ENCODE measurements at places on chromosomes 3 and 15.

DNA sequence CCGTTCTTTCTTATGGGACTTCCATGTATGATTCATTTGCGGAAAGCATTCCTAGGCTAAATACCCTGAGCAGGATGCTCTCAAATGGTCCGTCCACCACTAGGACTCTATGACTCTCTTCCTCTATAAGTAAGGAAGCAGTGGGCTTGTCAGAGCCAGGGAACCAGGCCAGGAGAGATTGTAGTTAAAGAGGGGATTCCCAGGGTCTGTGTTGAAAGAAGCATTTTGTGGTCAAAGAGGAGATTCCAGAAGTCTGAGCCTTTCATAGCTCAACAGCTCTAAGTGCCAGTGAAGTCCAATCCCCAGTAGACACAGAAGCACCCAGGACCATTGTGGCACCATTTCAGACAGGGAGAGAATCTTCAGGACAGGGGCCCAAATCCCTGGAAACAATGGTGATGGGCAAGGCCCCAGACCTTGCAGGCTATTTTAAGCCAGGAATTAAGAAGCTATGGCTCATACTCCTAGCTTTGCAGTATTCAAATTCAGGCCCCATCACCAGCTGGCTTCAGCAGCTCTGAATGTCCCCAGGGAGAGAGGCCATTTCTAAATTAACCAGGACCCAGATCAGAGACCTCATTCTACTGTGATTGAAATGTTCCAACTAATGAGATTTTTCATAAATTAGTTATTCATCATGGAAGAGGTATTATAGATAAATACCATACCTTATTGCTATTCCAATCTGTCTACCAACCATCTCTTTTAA is 81.7 kb downstream of the CD47 start:
- no peak for DNase-seq

DNA sequence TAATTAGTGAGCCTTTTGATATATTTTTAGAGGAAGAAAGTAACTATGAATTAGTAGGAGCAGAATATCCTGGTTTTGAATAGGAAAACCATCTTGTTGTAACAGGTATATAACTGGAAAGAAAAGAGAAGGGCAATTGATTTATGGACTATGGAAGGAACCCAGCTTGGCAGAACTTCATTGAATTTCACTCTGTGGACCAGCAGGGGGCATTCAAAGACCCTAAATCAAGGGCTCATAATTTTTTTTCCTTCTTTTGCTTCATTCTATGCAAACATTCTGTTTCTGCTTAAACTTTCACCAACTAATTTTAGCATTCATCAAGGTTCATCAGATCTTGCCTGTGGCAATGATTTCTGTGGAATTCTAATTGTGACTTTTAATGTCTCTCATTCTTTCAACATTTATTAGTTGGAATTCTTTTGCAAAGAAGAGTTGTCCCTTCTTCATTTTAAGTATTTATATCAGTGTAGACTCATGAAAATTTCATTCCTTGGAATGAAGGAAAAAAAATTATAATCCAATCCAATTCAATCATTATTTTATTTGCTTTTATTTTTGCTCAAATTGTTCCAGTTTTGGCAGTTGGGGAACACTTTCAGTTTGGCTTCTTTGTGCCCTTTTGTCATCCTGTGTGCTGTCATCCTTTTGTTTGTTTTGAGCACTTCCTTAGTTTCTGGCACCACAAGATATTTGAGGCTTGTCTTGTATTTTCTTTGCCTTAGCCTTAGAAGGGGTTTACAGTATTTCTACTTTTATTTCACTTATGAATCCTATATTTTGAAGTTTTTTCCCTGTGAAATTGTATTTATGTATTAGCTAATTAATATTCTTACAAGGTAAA is 30.4 kb downstream of the NXPE3 start:
- DNase-seq = peak; percentile 28

DNA sequence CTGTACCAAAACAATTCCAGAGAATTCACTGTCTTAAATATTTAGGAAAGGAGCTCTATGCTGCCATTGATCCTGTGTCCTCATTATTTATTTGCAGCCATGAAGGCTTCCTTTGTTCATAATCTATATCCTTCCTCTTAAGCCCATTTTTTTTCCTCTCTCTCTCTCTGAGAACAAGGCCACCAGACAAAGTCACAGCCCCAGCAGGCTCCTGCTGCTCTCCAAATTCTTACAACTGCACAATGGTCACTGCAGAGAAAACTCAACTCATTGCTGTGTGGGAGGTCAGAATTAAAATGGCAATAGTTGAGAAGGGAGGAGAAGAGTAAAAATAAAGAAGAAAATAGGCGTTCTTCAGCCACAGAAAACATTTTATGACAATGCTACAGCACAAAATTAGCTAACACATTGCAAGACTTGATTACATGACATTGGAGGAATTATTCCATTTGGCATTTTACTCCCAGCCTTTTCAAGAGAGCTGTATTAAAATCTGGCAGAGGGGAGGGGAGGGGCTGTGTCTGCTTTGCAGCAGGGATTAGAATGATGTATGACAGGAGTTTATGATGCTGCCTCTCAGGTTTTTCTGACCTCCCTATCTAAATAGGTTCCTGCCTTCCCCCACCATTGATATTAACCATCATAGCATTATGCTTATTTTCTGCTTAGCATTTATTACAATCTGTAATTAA is 399.7 kb upstream of the THBS1 start:
- no peak for DNase-seq

DNA sequence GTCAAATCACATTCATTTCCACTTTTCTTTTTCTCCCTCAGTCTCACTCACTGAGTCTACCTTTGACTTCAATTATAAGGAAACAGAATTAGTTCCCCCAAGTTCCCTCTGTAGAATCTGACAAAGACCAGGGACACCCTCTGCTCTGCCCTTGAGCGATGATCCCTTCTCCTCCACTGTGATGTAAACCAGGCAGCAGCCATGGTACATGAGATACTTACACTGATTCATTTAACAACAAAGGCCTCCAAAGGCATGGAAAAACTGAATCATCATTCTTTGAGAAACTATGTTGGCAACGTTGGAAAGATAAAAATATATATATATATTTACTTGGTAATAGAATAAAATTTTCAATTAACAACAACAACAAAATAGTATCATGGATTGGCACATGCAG is 84.1 kb downstream of the P3H2 start:
- no peak for DNase-seq

GRCh38 chr3:107307205-107307604 is 70.0 kb upstream of the CCDC54 start:
- DNase-seq = no peak

DNA sequence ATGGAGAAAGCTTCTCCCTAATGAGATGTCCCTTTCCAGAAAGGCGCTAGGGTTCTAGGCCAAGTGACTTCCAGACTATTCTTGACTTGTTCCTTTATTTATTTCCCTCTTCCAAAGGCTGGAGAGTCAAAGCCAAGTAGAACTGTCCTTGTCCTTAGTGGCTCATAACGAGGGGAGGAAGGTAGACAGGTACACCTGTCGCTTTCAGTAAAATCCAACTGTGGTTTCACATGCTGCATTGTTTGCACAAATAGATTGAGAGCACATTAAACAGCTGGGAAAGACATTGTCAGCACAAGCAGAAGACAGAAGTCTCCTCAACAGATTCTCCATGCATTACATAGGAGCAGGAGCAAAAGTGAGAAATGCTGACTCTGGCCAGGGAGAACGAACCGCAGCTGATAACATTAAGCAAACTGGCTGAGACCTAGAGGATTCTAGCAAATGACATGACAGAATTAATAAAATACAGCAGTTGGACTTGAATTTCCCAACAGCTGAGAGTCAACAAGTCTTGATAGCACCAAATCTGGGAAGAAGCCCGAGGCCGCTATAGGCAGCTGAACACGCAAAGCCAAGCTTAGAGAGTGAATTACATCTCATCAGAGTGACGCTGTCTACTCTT is 227.7 kb downstream of the TLE3 start:
- DNase-seq = no peak

DNA sequence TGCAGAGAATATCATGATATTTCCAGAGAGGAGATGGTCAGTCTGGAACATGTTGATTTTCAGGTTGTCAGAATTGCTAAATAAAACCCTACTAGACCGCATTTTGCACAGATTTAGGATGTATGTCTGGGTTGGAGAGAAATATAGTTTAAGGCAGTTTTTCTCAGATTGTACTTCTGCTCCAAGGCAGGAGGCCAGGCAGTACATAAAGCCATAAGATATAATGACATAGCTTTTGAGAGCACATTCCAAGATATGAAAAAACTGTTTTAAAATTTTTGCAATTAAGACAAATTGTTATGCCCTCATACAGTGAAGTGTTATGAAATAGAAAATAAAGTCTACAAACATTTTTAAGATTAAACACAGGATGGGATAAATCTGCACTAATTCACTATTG is 301.8 kb upstream of the CBLB start:
- DNase-seq = no peak

DNA sequence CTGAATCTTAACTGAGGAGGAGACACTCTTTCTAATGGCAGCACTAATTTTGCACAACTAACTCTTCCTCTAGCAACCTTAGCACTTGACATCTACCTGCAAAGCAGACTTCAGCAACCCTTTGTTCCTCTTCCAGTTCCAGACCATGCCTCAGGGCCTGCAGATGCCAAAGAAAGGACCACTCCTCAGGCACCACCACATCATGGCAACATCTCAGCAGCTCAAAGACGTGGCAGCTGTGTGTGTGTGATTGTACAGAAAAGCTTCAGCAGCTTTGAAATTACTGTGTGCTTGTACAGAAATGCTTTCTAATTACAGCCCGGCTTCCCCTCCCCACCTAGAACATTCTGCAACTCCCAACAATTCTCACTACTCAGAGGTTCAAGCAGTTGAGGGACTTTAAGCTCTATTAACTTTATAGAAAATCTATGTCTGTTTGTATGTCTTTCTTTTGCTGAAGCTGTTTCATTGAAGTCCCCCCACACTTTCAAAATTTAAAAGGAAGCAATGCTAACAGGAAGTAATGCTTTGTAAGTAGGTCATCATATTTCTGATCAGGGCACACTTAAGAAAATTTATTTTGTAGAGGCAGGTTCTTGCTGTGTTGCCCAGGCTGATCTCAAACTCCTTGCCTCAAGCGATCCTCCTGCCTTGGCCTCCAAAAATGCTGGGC is 115.2 kb downstream of the CD47 start:
- DNase-seq = no peak

- no peak for DNase-seq
Observed at GRCh38 chr3:78314327-78314726, 1274.4 kb downstream of the ROBO2 start.

GRCh38 chr15:89625716-89626115 is 29.6 kb downstream of the KIF7 start:
- DNase-seq = no peak

- no peak for DNase-seq
Observed at GRCh38 chr3:39170461-39170860, 17.1 kb upstream of the CSRNP1 start.

- DNase-seq = peak; percentile 42
Observed at GRCh38 chr3:101803173-101803782, 24.3 kb downstream of the NXPE3 start.

DNA sequence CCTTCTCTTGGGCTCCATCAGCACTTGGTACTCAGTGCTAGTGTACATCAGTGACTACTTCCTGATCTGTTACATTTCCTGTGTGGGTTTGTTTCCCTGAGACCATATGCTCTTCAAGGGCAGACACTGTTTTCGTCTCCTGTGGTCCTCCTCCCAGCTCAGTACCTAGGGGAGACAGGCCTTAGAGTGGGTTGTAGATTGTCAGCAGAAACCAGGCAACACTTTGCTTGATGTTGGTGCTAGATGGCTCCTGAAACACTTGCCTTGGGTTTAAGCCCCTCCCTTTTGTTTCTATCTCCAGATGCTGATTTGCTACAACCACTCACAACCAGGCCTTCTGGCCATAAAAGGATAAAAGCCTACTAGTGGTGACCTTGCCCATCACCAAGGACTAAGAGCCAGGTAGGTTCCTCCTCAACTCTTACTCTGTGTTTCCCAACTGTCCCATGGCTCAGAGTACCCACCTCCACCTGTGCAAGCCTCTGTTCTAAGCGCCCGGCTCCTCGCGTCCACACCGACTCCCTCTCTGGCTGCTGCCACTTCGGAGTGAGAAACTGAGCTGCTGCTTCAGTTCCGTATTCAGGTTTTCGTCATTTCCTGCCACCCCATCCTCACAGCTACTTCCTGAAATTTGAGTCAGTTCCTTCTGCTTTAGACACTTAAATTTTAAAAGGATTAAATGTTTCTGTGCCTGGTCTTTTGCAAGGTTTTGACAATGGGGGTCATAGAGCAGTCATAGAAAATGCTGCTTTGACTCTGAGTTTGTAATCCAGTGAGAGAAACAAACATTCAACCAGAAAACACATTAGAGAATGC is at the start of gene HCLS1:
TSS of gene HCLS1 (minus strand) at position 548 of the 816 bp plus-strand sequence. CDS start 2,556 bp downstream, outside the sequence.
- no peak for DNase-seq

GRCh38 chr3:50358911-50359759 is at the start of gene TMEM115:
Gene TMEM115, minus strand, starts transcription at chr3:50359521. Its CDS starts 458 bp downstream, at chr3:50359063.
- DNase-seq = peak; percentile 92

GRCh38 chr3:141103067-141103466 is 51.9 kb downstream of the SPSB4 start:
- no peak for DNase-seq

DNA sequence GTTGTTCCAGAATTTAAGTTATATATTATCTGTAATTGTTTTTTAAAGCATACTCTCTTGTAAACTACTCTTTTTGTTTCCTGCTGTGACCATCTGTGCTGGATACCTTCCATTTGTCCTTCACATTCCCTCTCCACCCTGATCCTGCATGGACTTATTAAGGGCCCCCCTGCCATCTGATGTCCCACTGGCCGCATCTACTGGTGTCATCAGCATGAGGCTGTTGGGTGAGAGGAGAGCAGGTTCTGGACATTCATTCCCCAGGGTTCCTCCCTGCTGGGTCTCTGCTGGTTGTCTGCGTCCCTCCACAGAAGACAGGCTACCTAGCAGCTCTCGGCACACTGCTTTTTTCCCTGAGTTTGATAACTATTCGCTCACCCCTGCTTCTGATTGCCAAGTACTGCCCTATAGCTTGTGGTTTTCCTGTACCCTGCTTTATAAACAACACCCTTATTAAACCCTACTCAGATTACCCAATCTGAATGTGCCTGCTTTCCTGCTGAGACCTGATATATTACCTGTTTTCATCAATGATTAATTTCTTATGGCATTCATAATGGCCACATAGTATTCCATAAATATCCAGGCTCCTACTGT is 7.7 kb downstream of the CMTM8 start:
- DNase-seq = no peak

DNA sequence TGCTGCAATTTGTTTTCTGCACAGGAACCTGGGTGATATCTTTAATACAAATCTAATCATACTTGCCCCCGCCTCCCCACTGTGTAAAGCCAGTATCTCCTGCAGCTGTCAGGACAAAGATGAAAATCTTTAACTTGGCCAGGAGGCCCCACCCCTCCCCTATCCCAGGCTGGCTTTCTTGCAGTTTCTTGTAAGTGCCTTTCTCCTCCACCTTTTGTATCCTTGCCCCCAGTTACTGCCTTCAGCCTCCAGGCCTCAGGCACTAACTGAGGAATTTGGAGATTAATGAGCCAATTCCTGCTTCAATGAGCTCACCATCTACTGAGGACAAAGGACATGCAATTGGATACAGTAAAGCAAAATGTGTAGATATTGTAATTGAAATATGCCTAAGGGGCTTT is 6.5 kb downstream of the GCSAM start:
- DNase-seq = peak; percentile 10

GRCh38 chr15:42084465-42085235 is 9.7 kb downstream of the PLA2G4D start:
- peak; percentile 81 for DNase-seq

All from nephron progenitor cell (in vitro differentiated cells).